ENCODE measurements at places on chromosomes 7 and 10.

GRCh38 chr7:11817111-11817740, 14.8 kb downstream of the THSD7A start:
- DNase-seq = no peak

GRCh38 chr7:47253650-47254080, 328.2 kb downstream of the TNS3 start:
- DNase-seq = peak; percentile 34

DNA sequence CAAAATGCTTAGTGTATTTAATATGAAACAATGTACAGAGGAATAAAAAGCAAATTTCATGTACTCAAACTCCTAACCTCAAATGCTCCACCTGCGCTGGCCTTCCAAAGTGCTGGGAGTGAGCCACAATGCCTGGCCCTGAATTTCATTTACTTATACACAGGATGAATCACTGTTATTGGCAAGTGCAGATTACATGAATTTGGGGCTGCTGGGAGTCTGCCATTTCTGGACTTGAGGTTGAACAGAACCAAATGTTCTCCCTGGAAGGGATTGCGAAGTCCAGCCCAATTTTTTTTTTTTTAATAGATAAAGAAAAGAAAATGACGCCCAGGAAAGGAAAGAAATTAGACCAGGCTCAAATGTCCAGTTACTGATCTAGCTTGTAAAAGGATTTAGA, 6.8 kb upstream of the CSTF2T start:
- DNase-seq = no peak

- DNase-seq = no peak
These were observed 10.7 kb downstream of the NODAL start for GRCh38 chr10:70430493-70431445.

- DNase-seq = no peak
These were observed 350.1 kb downstream of the KIF20B start for GRCh38 chr10:90051474-90051873.

- no peak for DNase-seq
These were observed 42.7 kb downstream of the SPDYE5 start for GRCh38 chr7:75534727-75535307.

- no peak for DNase-seq
These were observed 7.8 kb downstream of the ELMO1 start for GRCh38 chr7:37440738-37441385.

GRCh38 chr7:128812514-128813168, 17.6 kb upstream of the FLNC start:
- no peak for DNase-seq

DNA sequence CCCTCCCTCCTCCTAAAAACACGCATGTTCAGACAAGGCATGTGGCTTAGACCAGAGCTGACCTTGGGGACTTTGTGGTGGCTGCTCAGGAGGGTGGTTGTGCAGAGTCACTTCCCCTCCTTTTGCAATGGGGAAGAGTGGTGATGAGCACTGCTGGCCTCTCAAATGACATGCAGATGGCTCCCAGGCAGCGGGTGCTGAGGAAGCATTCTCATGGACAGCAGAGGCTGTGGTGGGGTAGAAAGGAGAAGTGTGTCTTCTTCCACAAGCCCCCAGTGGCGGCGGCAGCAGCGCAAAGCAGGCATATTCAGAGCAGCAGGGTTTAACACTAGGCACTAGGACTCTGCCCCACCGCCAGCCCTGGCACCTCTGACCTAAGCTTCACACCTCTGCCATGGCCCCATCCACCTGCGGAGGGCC, 105.9 kb upstream of the ANLN start:
- DNase-seq = no peak

- no peak for DNase-seq
These were observed 80.4 kb upstream of the CALN1 start for GRCh38 chr7:72492461-72493065.

GRCh38 chr7:139915864-139916716, 87.0 kb downstream of the TBXAS1 start:
- no peak for DNase-seq

DNA sequence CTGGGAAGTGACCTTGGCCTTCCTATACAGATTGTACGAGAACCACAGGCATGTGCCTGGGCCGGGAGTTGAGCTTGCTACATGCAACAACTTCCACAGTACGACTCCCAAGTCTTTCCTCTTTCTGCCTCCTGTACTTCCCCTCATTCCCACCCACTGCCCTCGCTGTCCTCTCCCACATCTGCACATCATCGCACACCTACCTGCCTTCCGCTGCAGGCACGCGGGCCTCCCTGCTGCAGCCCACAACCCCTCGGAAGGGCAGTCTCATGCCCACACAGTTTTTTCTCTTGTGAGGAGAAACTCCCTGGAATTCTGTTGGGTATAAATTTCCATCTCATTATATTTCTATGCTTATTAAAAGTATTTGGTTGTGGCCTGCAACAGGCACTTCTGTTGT, 117.2 kb downstream of the ACTR3B start:
- no peak for DNase-seq

DNA sequence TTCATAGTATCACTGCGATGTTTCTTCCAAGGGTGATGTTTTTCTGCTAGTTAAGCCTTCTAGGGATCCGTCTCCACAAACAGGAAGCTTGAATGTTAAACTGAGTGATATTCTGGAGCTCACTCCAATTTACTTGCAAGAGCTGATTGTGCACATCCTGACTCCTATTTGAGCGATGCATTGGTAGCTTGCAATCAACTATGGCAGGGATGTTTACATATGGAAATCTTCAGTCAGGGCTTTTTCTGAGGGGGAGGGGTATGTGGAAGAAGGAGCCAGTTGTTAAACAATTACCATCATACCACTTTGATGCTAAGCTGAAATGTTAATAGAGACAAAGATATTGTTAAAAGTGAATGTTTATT, 43.2 kb upstream of the NXPH1 start:
- no peak for DNase-seq

DNA sequence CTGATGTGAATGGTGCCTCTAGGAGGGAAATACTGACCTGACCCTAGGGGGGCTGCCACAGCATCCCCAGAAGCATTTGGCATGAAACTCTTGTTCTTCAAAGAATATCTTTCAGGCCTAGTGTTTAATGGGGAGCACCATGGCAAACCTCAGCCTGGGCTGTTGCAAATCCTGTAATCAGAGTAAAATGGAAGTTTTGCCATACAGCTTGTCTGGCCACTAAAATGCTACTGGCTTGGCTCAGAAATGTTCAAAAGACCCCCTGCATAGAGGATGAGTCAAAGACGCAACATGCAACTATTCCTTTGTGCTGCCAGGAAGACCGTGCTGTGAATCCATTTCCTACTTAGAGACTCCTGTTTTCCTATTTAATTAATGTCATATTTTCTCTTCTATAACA, 26.7 kb downstream of the HECW1 start:
- DNase-seq = no peak

- no peak for DNase-seq
These were observed 131.3 kb downstream of the CDK14 start for GRCh38 chr7:90727412-90727811.

DNA sequence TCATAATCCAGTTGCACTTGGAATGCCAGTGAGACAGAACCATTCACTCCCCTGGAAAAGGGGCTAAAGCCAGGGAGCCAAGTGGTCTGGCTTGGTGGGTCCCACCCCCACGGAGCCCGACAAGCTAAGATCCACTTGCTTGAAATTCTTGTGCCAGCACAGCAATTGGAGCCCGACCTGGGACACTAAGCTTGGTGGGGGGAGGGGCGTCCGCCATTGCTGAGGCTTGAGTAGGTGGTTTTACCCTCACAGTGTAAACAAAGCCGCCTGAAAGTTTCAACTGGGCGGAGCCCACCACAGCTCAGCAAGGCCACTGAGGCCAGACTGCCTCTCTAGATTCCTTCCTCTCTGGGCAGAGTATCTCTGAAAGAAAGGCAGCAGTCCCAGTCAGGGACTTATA, 200.7 kb upstream of the NPSR1 start:
- no peak for DNase-seq

- no peak for DNase-seq
These were observed 90.7 kb downstream of the PARP12 start for GRCh38 chr7:139972029-139972428.

DNA sequence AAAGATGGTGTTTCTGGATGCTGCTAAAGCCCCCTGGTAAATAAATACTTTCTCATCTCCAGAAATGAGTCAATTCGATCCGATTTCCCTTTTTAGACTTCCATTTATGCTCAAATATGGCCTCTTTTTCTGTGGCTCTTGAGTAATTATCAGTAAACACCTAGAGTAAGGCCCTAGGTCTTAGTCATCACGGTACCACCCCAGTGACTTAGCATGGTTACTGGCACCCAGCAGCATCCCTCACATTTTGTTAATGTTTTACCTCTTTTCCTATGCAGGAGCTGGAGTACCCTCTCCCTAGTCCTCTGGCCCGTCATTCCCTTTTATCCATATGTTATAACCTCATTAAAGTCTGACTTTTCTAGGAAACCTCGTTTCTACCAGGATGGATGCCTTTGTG, 19.5 kb downstream of the CHN2 start:
- no peak for DNase-seq

- no peak for DNase-seq
These were observed 10.5 kb downstream of the DAGLB start for GRCh38 chr7:6437251-6437650.

- DNase-seq = no peak
These were observed 123.8 kb downstream of the ADARB2 start for GRCh38 chr10:1613511-1613910.

GRCh38 chr10:77669892-77670291, 32.3 kb upstream of the KCNMA1 start:
- DNase-seq = no peak

DNA sequence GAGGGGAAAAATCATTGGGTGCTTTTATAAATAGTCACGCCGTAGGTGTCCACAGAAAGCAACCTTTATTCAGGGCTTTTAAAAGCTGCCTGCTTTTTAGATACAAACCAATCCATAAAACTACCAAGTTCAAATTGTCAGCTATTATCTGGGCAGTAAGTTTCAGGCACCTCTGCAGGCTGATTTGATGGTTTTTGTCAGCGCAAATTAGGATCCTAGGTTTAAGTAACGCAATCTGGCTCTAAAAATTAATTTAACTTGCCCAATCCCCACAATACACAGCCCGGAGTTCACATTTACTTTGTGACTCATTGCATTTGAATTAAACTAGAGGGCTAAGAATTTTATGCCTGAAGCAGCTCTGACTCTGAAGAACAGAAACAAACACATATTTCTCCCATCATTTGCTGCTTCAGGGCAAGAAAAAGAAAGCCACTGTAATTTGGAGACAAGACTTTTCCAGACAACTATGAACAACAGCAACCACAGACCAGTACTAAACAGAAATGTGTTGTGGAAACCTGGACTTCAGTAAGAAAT, 43.3 kb downstream of the NRP1 start:
- DNase-seq = no peak

DNA sequence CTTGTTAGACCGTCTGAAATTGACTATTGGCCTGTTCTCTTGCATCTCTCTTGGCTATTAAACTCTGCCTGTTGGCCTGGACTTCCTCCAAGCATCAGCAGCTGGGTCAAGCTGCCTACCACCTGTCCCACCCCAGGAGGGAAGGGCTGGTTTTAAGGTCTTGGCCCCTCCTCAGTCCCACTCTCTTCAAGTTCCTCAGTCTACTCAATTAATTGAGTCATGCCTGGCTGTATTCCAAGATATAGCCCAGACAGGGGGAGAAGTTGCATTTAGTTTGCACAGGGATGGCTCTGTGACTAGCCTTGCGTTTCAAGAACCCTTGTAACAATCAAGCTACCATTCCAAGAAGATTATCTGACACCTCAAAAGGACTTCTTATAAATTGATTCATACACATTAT, 113.8 kb upstream of the GLI3 start:
- no peak for DNase-seq

DNA sequence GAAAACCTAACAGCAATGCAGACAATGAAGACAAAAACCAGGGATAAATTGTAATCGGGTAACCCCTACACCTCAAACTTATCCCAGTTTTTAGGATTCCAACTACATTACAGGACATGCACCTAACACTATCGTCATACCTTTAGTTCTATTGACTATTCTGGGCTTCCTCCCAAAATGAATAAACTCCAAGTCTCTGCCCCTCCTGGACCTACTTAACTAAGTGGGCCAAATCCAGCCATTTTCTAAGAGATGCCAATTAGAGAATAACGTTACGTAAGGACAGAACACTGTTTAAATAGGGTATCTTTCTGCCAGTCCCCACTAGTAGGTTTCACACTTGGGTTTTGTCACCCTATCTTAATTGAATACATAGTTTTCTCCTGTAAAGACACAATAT, 253.1 kb upstream of the MKLN1 start:
- DNase-seq = no peak

- no peak for DNase-seq
These were observed 59.7 kb upstream of the LAMB4 start for GRCh38 chr7:108189733-108190388.

GRCh38 chr7:31478721-31479120, 35.2 kb upstream of the ITPRID1 start:
- DNase-seq = no peak

DNA sequence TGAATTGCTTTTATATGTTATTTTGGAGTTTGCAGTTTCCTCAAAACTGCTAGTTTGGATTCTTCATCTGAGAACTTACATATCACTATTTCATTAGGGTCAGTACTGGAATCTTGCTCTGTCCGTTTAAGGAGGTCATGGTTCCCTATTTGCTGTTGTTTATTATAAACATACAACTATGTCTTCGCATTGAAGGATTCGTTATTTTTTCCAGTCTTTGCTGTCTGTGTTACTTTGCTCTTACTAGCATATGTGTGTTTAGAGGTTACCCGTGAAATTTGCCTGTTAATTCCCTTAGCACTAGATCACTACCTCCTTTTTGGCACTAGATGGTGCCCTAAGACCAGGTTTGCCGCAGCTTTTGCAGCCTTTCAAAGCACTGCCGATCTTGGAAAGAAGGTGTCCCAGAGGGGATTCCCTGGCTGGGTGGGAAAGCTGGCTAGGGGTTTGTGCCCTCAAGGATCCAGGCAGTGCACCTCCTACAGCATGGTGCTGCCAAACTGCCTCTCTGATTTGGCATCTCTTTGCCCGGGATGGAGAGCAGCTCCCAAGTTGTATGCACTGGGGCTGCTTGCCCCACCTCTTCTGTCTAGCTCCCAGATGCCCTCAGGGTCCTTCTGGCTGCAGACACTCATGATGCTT, 103.1 kb upstream of the APBB1IP start:
- DNase-seq = peak; percentile 50

- no peak for DNase-seq
These were observed 6.2 kb downstream of the RARRES2 start for GRCh38 chr7:150335108-150335773.

- DNase-seq = peak; percentile 13
These were observed 81.9 kb downstream of the BUB3 start for GRCh38 chr10:123236126-123236525.

DNA sequence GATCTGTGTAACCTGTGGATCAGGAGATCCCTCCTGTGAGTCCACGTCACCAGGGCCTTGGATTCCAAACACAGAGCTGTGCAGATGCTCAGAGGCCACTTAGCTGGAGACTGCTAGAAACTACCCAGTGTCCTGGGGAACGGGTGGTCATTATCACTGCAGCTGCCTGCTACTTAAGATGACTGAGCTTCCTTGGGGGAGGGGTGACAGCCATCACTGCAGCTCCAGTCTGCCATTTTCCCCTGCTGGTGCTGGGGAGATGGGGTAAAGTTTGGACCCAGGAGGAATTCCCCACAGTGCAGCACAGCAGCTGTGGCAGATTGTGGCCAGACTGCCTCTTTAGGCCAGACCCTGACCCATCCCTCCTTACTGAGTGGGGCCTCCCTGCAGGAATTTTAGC, 78.8 kb upstream of the VOPP1 start:
- no peak for DNase-seq

- DNase-seq = no peak
These were observed 66.3 kb downstream of the MPP7 start for GRCh38 chr10:28236591-28236990.

Measured in SHP77 (cell line).